ENCODE measurements at places on chromosomes 5 and 9.

DNA sequence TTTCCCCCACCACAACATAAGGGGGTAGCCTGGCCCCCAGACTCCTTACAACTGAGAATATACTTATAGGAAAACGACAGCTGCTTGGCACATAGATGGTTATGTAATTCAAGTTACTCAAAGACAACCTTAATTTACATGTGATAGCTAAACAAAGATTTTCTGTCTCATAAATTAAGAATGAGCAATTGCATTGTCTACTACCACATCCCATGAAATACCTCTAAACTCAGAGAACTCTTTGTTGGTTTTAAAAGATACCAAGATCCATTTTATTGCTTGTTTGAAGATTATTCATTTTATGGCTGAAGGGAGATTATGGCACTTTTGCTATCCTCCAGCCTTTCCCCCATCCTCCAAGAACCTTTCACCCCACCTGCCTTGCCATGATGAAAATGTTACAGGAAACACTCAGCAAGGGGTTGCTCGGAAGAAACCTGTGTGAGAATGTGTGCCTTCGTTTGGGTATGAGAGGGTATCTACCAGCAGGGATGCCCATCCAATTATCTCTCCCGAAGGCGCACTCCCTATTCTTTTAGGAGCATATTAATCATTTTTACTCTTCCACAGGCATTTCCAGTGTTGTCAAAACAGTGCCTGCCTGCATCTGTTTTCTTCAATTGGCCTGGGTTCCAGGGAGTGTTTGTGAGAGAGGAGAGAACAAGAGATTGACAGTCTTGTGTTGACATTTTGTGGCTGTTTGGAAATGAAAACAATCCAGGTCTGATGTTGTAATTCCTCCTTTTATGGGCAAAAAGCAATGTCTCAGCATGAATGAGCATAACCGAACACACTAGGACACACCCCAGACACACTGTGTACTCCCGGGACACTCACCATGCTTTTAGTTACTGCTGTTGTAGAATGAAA is 208.0 kb upstream of the ANKRD55 start:
- DNase-seq = no peak

- DNase-seq = no peak
Observed at GRCh38 chr9:104494808-104495207, 9.3 kb upstream of the OR13F1 start.

DNA sequence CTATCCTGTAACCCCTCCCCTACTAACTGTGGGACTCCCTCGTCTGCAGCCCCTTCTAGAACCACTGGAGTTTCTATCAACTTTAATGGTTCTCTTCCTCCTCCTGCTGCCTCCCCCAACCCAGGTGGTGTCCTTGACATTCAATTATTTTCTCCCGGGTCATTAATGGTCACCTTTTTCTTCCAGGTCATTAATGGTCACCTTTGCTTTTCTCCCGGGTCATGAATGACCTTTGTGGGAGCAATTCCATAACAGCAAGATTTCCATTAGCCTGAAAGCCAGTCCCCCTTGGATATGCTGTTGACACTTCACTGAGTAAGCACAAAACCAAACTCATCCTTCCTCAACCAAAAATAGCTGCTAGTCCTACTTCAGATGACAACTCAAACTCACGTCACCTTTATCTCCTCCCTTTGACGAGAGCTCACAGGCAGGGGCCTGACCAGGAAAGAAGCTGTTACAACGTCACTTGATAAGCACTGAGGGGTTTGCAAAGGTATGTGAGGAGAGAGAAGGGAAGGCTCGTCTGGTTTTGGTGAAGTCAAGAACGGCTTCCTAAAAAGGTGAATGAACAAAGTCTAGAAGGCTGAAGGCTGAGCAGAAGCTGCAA is 10.9 kb downstream of the CCDC127 start:
- no peak for DNase-seq

GRCh38 chr9:68970151-68970550 is 43.8 kb downstream of the PRKACG start:
- DNase-seq = no peak

- DNase-seq = no peak
Observed at GRCh38 chr5:150653762-150654556, 7.1 kb upstream of the MYOZ3 start.

- no peak for DNase-seq
Observed at GRCh38 chr5:174192901-174193300, 147.4 kb downstream of the NSG2 start.

DNA sequence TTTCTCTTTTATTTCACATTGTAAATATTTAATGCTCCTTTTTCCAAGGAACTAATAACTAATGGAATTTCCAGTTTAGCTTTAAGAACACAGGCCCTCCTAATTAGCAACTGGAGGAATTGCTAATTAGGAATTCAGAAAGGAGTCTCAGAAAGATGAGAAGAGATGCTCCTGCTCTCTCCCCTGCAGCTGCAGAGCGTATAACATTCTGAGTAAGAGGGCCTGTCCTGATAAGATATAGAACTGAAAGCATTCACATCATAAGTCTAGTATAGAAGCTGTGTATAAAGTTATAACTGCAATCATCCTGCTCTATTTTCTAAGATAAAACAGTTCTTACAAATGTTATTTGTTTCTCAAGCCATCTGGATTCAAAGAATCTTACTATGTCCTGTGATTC is 83.2 kb downstream of the DTWD2 start:
- DNase-seq = no peak

DNA sequence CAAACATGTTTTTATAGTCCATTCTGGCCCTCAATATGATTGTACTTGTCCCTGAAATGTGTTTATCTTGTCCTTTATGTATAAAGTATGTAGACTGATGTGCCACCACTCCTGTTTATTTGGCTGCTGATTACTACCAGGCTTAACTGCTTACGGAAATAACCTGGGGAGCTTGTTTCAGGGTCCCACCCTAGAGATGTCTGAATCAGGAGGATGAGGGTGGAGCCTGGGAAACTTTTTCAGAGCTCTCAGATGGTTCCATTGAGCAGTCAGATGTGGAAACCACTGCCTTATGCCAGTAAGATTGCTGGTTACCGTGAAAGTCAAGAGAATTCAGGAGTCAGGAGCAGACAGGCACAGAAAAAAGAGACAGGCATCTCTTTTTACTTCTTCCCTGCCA is 19.2 kb downstream of the SLC23A1 start:
- DNase-seq = no peak

DNA sequence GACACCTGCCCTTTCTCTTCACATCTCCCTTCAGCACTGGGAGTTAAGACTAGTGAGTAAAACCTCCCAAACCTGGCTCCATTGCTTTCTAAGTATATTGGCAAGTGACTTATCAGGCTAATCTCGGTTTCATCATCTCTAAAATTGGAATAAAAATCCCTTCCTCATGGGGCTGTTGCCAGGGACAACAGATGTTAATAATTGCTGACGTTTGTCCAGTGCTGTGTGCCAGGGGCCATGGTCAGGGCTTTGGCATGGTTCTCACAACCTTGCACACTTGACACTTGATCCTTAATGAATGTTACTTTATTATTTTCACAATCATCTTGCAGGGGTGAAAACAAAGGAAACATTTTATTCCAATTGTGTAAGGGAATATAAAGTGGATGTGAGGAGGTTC is 1262.0 kb upstream of the WWC1 start:
- no peak for DNase-seq

- no peak for DNase-seq
Observed at GRCh38 chr9:133989625-133990365, 2.3 kb downstream of the VAV2 start.

Data from GF-D8 (cell line).